Osteoblast (primary cell): ENCODE measurements at places on chromosomes 1 and 21. TPM values are rescaled to one million over a fixed set of nuclear protein-coding genes. Genes with fewer than 3 reads are reported as not detected.
A peak's percentile ranks its signal among the peaks of the same experiment; 100 is the strongest.

DNA sequence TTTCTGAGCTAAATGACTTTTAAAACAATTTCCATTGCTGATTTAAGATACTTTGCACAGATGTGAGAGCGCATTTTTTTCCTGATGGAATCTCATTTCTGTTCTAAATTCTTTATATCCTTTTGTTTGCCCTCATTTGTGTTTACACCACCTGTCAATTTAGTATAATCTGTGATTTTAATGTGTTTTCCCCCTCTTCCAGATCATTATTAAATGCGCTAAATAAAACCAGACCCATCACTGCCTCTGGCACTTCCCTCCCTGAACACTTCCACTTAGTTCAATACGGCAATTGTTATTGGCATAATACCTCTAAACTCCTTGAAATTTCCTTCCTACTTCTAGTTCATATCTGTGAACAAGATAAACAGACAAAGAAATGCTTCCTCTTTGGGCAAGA is 186.9 kb upstream of the ADGRL2 start:
- H3K36me3 ChIP-seq: no peaks in the 10 kb centered on the region
- no peaks in the 10 kb centered on the region for H3K27me3 ChIP-seq
- H3K27ac ChIP-seq: no peak overlapping the region
- no peaks in the 10 kb centered on the region for H3K4me1 ChIP-seq

DNA sequence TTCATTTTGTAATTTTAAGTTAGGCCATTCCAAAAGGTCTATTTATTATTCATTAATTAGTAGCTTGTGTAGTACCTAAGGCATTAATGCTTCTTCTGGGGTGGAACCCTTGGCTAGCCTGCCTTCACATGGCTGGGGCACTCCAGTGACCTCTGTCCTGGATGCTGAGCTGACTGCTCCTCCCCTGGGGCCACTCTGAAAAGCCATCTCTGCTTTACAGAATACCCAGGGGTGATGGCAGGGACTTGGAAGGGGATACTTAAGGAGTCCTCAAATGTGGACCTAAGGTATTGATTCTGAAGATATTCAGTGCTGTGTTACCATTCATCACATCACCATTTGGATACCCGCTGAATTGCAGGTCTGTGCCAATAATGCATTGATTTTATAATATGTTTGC is 187.8 kb upstream of the COA6 start:
- no peaks in the 10 kb centered on the region for H3K4me1 ChIP-seq
- H3K27ac ChIP-seq: no peak overlapping the region
- no peaks in the 10 kb centered on the region for H3K36me3 ChIP-seq
- H3K27me3 ChIP-seq: no peaks in the 10 kb centered on the region
- H3K4me3 ChIP-seq: no peak overlapping the region

DNA sequence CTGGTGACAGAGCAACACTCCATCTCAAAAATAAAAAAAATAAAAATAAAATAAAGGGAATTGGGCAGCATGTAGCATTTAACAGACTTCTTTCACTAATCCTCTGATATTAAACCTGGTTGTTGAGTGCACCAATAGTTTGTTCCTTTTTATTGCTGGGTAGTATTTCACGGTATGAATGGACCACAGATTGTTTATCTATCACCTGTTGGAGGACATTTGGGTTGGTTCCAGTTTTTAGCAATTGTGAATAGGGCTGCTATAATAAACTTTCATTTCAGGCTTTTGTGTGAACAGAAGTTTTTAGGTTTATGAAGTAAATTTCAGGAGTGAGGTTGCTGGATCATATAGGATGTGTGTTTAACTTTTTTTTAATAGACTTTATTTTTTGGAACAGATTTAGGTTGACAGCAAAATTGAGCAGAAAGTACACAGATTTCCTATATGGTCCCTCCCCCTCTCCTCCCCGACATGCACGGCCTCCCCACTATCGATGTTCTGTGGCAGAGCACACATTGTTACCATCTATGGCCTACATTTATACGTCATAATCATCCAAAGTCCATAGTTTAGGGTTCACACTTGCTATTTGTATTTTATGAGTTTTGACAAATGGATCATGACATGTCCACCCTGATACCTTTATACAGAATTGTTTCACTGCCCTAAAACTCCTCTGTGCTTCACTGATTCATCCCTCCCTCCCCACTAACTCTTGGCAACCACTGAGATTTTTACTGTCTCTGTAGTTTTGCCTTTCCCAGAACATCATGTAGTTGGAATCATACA is 66.1 kb upstream of the TMPRSS2 start:
- DNase-seq: no peak
- no peaks in the 10 kb centered on the region for H3K4me1 ChIP-seq
- H3K4me3 ChIP-seq: no peak overlapping the region
- H3K36me3 ChIP-seq: no peaks in the 10 kb centered on the region

GRCh38 chr1:80534606-80535360 is 1266.0 kb upstream of the ADGRL2 start:
- no peaks in the 10 kb centered on the region for H3K36me3 ChIP-seq
- no peaks in the 10 kb centered on the region for H3K4me1 ChIP-seq
- no peak overlapping the region for H3K27ac ChIP-seq
- no peak for DNase-seq

GRCh38 chr1:160836981-160837557 is 25.6 kb downstream of the CD244 start:
- no peak overlapping the region for H3K4me3 ChIP-seq
- no peak for DNase-seq
- H3K4me1 ChIP-seq: no peaks in the 10 kb centered on the region
- H3K36me3 ChIP-seq: no peaks in the 10 kb centered on the region
- H3K27me3 ChIP-seq: no peaks in the 10 kb centered on the region
- no peak overlapping the region for H3K27ac ChIP-seq

DNA sequence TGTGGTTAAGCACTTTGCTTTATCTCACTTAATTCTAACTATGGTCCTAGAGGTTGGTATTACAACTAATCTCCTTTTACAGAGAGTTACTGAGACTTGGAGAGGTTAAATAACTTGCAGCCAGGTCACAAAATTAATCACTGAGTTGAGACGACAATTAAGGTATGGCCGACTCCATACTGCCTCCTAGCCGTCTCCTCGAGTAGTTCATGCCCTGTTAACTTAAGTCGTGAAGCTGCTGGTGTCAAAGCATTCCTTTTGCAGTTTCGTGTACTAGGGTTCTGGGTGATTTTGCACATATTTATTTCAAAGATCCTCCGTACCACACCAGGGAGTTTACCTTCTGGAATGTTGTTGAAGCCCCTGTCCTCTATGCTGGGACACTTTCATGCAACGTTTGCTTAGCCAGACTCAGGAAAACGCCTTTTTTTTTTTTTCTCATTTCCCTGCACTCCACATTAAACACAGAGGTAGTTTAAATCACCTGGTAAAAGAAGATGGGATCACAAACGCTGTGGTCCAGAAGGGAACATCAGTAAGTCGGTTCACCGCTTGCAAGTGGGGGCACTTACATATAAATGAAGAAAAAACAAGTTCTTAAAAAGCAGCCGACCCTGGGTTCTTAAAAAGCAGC is 570 bp upstream of the NEK7 start:
- peaks cover 58% of the 10 kb centered on the region for H3K4me1 ChIP-seq
- H3K27me3 ChIP-seq: no peaks in the 10 kb centered on the region
- H3K4me3 ChIP-seq: peak overlapping the region; percentile 91
- H3K36me3 ChIP-seq: no peaks in the 10 kb centered on the region
- peak overlapping the region; percentile 82 for H3K27ac ChIP-seq
- DNase-seq: no peak

DNA sequence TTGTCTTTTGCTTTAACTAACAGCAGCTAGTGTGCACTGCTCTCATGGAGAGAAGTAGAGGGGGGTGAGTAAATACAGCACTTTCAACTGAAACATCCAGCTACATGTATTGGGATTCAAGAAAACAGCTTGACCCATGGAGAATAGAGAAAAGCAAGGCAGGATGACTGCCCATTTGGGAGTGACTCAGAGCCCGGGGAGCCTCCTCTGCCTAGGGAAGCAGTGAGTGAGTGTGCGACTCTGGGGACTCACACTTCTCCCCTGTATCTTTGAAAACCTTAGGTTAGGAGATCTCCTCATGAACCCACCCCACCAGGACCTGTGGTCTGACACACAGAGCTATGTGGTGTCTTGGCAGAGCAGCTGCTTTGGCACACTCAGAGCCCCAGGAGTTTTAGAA is 82.0 kb upstream of the PTGFR start:
- H3K27ac ChIP-seq: no peak overlapping the region
- no peak overlapping the region for H3K4me3 ChIP-seq
- no peaks in the 10 kb centered on the region for H3K4me1 ChIP-seq
- peak; percentile 48 for DNase-seq
- H3K27me3 ChIP-seq: no peaks in the 10 kb centered on the region
- H3K36me3 ChIP-seq: no peaks in the 10 kb centered on the region

- no peaks in the 10 kb centered on the region for H3K4me1 ChIP-seq
- H3K4me3 ChIP-seq: no peak overlapping the region
- DNase-seq: no peak
Observed at GRCh38 chr1:73903092-73903491, 294.9 kb downstream of the LRRIQ3 start.

GRCh38 chr1:14884614-14885175 is 268.9 kb upstream of the TMEM51 start:
- H3K4me3 ChIP-seq: no peak overlapping the region
- H3K27ac ChIP-seq: no peak overlapping the region
- H3K4me1 ChIP-seq: peaks cover 23% of the 10 kb centered on the region

DNA sequence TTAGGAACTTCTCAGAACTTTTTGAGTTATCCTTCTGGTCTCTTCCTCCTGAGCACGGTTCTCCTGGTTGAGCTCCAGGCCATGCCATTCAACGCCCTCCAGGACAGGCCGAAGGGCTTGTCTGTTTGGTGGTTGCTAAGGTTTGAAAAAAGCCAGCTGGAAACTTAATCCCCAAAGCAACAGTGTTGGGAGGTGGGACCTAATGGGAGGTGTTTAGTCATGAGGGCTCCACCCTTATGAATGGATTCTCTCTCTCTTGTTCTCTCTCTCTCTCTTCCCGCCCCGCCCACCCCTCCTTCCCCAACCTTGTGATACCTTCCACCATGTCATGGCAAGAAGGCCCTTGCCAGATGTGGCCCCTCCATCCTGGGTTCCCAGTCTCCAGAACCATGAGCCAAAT is 829 bp downstream of the KCNE1 start:
- no peaks in the 10 kb centered on the region for H3K4me1 ChIP-seq
- H3K27ac ChIP-seq: no peak overlapping the region
- H3K4me3 ChIP-seq: no peak overlapping the region
- H3K36me3 ChIP-seq: peaks cover 3% of the 10 kb centered on the region

DNA sequence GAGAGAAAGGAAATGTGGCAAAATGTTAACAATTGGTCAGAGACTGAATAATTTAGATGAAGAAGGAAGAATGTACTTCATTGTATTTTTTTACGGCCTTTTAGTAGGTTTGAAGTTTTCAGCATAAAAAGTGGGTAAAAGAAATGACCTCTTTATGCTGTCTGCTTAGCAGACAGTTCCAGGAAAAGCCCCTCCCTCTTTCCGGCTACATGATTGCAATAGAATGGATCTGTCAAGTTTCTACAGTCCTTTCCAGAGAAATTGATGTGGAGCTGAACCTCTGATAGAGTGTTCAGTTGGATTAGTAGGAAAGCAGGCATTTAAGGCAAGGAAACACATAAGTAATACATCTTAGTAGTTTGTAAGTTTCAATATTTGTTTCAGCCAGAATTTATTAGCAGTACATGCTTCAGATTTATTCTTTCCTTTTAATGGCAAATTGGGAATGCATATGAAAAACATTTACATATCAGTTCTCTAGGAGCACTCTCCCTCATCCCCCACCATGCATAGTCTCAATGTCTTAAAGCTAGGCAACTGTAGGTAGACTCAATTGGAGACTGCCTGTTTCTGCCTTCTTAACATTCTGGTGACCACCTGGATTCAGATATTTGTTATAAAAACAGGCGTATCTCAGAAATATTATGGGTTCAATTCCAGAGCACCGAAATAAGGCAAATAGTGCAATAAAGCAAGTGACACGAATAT is 36.4 kb downstream of the HS2ST1 start:
- no peak overlapping the region for H3K27ac ChIP-seq
- no peaks in the 10 kb centered on the region for H3K36me3 ChIP-seq
- H3K4me1 ChIP-seq: peaks cover 3% of the 10 kb centered on the region
- no peak for DNase-seq
- no peak overlapping the region for H3K4me3 ChIP-seq

- H3K36me3 ChIP-seq: peaks cover 58% of the 10 kb centered on the region
- H3K4me3 ChIP-seq: no peak overlapping the region
- no peaks in the 10 kb centered on the region for H3K27me3 ChIP-seq
Observed at GRCh38 chr21:34812504-34813265, 143.9 kb downstream of the CLIC6 start.

DNA sequence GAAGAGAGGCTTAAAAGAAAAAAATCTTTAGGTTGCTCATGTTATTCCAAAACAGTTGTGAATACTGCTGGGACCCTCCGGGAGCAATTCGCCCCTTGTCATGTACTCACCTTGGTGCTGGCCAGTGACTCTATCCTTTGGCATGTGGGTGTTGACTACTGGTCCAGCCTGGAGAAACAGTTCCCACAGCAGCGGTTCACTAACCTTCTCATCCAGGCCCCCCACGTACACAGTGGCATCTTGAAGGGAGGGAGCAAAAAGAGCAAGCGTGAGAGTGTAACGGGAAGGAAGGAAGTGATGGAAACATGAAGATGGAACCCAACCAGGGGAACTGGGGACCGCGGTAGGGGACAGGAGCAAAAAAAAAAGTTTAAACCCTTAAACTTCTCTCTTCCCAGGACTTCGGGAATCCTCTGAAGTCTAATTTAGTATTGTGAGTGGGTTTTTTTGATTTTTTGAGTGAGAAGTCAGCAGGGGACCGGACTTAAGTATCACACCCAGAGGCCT is 494 bp downstream of the SF3B4 start:
- no peak for DNase-seq
- H3K4me3 ChIP-seq: peak overlapping the region; percentile 91
- peaks cover 58% of the 10 kb centered on the region for H3K36me3 ChIP-seq
- no peaks in the 10 kb centered on the region for H3K27me3 ChIP-seq

DNA sequence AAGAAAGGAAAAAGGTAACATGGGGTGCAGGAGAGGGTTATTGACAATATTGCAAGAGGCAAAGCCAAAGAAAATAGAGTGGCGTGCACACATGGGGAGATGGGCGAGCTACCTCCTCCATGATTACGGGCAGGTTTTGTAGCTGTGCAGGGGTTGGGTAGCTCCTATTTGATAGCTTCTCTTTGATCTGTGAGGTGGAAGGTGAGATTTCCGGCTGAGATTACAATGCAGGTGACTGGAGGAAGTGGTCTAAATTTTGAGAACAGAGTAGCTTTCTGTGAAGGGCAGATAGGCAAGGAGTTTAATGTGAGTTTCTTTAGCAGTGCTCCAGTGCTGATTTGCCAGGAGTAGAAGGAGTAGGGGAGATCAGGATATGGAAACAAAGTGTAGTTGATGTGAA is 263.4 kb downstream of the PLA2G4A start:
- H3K27me3 ChIP-seq: no peaks in the 10 kb centered on the region
- no peaks in the 10 kb centered on the region for H3K36me3 ChIP-seq
- DNase-seq: no peak
- no peak overlapping the region for H3K27ac ChIP-seq
- no peak overlapping the region for H3K4me3 ChIP-seq
- no peaks in the 10 kb centered on the region for H3K4me1 ChIP-seq

- H3K27me3 ChIP-seq: no peaks in the 10 kb centered on the region
- H3K4me3 ChIP-seq: no peak overlapping the region
- H3K4me1 ChIP-seq: peaks cover 6% of the 10 kb centered on the region
- no peak overlapping the region for H3K27ac ChIP-seq
Observed at GRCh38 chr1:241918879-241919278, 38.7 kb upstream of the BECN2 start.

The S100A11 gene
- 142 and 167 TPM in 2 replicates for total RNA-seq

The GJB3 gene
- not detected in 2 replicates for total RNA-seq

The AMY2B gene
- total RNA-seq: 6.2 and 6.8 TPM in 2 replicates

The RGS16 gene
- total RNA-seq: under 0.01 and 0.29 TPM in 2 replicates

The FLG gene
- total RNA-seq: 4.4 and 8.3 TPM in 2 replicates

The TENT5C gene
- 0.36 and 0.59 TPM in 2 replicates for total RNA-seq

The LRRC38 gene
- total RNA-seq: not detected in 2 replicates

The DPH5 gene
- total RNA-seq: 32.1 and 33.3 TPM in 2 replicates

The MYOG gene
- total RNA-seq: not detected in 2 replicates
